Activated CD8-positive, alpha-beta T cell treated with anti-CD3 and anti-CD28 coated beads, Interleukin-2, amount 10 ng/mL, durations not matched to agents 7 days and 5 days (primary cell): ENCODE measurements at places on chromosomes 4 and X.

DNA sequence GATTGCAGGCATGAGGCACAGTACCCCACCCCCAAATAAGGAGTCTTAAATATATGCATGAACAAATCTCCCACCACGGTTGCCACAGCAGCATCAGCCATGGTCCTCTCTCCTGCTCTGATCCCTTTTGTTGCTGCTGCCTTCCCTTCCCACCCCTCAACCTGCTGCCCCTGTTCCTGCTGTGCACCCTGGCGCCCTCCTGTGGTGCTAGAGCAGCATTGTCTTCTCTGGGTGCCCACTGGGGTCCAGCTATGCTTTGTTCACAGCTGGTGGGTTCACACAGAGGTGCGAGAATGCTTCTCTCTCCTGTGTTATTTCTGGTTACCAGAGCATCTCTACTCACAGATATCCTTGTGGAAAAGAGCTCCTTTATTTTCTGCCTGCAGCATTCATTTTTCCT is 116.2 kb downstream of the GATB start:
- no peak for DNase-seq

GRCh38 chr4:40702800-40703151 is 47.0 kb upstream of the NSUN7 start:
- DNase-seq = no peak

GRCh38 chr4:75412746-75413145 is 101.5 kb downstream of the RCHY1 start:
- no peak for DNase-seq

DNA sequence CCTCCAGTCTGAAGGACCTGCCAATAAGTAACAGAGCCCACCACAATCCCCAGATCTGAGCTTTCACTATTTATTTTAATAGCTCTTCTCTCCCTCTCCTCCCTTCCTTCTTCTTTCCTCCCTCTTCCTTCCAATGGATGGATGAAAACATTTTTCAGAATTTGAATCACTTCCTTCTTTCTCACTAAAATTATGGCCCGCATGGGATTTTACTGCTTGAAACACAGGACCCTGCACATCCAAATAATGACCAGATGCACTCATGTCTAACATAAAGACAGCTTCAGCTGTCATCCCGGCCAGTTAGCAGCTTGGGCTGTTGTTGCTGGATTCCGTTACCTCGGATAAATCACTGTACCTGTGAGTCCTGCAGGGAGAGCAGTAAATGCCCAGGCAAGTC is 5.4 kb upstream of the PHEX start:
- no peak for DNase-seq

GRCh38 chr4:123452616-123453015 is 56.0 kb downstream of the SPRY1 start:
- no peak for DNase-seq

GRCh38 chr4:81946996-81947395 is 426.8 kb downstream of the HNRNPD start:
- no peak for DNase-seq

- peak; percentile 29 for DNase-seq
These were observed 136.2 kb upstream of the BMPR1B start for GRCh38 chr4:94621491-94622080.

DNA sequence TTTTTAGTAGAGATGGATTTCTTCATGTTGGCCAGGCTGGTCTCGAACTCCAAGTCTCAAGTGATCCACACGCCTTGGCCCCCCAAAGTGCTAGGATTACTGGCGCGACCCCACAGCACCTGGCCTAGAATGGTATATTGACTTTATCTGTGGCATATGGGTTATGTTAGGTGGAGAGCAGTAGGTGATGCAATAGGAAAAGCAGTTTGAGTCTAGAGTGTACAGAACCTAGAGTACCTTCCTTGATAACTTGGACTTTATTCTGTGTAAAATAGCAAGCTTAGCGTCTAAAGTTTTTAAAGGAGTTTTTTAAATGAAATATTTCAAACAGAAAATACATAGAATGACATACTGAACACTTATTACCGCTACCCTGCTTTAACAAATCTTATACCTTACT is 312.0 kb upstream of the ZCCHC13 start:
- DNase-seq = no peak

DNA sequence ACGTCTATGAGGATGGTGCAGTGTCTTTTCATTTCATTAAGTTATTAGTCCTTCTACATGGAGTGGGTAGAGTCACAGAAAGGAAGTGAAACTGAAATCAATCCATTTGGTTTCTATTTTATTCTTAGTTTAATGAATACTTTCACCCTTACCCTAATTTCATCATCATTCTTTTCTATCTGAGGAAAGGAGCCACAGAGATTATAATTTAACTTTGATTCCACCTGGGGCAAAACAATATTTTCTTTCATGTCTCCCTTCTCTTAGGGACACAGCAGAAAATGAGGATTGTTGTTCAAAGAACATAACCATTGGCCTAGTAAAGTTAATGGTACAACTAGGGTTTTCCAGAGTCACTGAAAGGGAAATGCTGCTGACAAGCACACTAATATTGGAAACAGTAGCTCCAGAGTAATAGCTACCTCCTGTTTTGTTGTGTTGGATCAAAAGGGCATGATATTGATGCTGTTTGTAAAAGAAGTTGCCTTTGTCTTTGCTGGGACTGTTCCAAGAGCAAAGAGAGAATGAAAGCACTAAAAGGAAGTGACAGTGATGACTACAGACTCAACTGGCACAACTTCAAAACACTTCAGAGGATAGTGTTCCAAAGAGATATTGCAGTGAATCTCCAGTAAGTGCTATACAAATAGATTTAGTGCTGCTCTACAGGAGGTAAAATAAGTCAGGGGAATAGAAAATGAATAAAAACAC is 247.1 kb upstream of the PITX2 start:
- no peak for DNase-seq

DNA sequence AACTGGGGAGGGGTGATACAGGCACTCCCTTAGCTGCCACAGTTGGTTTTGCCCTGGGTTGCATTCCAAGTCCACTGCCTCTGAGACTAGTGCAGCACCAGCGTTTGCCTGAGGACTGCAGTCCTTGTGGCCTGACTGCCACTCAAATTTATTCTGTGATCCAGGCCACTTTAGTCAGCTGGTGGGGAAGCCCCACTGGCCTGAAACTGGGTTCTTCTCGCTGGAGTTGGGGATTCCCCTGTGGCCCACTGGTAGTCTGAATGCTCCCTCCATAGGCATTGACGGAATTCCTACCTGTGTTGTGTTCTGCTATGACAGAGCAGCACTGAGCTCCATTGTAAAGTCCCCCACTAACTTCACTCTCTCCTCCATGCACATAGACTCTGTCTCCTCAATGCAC is 63.8 kb downstream of the PTPN13 start:
- DNase-seq = no peak

DNA sequence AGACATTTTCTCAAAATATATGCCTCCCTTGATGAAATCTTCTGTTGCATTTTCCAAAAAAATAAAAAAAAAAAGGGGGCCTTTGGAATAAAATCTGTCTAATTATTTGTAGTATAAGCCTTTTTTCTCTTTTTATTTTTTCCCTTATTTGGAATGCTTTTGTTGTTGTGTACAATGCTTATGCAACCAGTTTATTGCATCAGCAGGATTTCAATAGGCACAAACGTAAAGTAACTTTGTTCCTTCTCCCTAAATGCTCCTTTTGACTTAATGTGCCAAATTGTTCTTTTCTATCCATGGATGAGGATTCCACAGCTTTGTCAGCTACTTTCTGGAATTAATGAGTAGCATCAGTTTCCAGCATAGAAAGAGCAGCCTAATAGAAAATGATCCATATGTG is 59.6 kb upstream of the HPGD start:
- DNase-seq = no peak

DNA sequence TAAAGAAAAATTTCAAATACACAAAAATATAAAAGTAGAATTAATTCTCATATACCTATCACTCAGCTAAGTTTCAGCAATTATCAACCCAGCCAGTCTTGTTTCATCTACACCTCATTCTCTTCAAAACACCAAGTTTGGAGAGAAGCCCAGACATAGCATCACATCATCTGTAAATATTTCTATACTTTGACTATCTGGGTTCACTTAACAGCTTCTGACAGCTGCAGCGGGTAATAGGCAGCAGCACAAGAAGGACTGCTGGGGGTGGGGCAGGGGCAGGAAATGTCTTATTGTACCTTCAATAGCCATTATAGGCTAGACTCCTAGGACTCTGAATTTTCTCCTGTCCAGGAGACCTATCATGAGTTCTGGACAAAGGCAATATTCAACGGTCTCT is 54.1 kb downstream of the PHF8 start:
- DNase-seq = no peak

- DNase-seq = no peak
These were observed 93.6 kb downstream of the HHIP start for GRCh38 chr4:144739511-144740033.

GRCh38 chr4:120277391-120277790 is 210.7 kb upstream of the MAD2L1 start:
- DNase-seq = no peak

GRCh38 chrX:150693725-150694574 is 754 bp downstream of the MTMR1 start:
- DNase-seq = peak; percentile 87

DNA sequence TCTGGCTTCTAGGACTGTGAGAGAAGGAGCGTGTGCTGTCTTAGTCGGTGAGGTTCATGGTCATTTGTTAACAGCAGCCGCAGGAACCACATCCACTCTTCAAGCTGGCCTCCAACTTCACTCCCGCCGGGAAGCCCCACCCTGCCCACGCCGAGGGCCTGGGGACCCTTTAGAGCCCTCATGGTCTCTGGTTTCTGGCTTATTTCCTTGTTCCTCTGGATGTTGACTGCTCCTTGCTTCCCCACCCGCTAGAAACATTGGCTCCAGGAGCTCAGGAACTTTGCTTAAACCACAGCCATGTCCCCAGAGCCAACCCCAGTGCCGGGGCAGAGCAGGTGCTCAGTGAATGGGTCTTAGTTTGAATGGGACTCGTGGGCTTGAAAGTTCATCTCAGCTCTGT is 40.8 kb downstream of the HTRA3 start:
- DNase-seq = no peak

- no peak for DNase-seq
These were observed 407.1 kb downstream of the HNRNPD start for GRCh38 chr4:81966676-81967075.

DNA sequence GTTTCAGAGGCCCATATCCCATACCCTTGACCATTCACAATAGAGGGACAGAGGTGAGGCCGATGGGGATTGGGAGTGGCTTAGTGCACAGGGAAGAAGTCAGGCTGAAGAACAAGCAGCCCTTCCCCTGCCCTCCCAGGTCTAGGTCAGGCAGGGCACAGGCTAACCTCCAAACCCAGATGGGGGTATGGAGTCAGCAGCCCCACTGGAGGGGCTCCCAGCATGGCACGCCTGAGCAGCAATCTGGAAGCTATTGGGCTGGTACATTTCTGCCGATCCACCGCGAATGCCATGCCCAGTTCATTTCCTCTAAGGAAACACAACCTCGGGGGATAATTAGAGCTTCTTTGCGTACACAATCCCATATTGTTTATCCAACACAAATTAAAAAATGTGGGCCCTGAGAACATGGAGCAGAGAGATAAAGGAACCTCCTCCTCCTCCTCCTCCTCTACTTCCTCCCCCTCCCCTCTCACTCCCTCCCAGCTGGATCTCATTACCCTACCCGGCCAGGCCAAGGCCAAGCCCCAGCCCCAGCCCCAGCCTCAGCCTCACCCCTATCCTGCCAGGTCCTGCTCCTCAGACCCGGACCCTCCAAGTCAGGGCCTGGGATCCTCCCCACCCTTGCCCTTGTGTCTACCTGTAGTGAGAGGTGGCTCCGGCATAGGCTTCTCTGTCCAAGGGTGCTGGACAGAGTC is 83.0 kb downstream of the PJA1 start:
- no peak for DNase-seq

DNA sequence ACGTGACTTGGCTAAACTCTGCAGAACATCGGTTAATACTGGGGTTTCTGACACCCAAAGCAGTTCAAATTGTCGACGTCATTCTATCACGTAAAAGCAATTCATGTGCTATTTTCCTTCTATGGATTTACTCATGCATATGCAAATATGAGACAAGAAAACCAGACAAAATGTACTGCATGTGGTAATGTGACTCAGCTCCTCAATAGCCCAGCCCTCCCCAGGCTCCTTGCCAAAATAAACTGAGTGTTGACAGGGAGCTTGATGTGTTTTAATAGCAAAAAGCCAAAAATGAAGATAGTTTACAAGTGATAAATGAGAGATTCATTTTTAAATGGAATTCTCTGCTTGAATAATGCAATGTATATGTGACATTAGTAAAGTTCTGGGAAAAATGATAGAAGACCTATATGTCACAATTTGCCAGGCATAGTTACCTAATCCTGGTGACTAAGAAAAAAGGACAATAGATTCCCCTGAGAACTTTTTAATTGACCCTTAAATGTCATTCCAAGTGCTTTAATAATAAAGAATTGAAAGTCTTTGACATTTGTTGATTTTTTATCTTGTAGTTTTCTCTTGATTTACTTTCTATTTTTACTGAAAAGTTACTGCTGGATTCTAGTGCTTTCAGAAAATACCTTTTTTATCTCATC is 1700.6 kb upstream of the TENM3 start:
- no peak for DNase-seq

DNA sequence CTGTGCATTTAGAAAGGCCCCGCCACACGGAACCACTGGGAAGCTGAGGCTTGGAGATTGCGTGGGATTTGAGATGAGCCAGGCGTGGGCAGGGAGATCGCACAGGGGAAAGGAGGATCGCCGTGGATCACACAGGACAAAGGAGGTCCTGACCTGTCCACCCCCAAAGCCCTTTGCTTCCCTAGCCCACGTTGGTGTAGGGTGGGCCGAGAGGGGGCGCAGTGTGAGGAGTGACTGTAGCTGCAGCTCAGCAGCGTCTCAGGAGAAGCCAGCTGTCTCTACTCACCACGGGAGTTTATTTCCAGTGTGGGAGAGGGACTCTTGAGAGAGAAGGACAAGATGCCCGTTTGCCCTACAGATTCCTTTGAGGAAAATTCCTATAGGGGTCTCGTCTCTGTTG is 62.1 kb downstream of the TBL1X start:
- DNase-seq = no peak

DNA sequence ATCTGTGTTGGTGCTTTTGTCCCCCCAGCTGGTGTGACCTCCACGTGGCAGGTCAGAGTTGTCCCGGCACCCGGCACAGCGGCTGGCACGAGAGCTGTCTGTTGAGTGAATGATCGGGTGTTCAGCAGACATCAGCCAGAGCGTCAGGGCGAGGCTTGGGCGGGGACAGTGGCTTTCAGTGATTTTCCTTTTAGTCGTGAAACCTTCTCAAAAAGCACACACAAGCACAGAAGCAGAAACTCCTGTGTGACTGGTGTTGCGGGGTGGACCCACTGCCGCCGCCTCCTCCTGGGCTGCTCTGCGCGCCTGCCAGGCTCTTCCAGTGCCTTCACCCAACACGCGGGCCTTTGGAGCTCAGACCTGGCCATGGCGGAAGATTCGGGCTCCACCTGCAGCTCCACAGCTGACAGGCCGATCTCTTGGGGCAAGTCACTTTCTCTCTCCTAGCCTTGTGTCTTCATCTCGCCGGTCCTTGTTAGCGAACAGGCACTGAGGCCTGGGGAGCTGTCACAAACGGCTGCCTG is 51.4 kb upstream of the HGFAC start:
- DNase-seq = no peak

- DNase-seq = no peak
These were observed 67.0 kb upstream of the MSX1 start for GRCh38 chr4:4792466-4792865.
